ENCODE measurements at places on chromosomes 1 and 21.

DNA sequence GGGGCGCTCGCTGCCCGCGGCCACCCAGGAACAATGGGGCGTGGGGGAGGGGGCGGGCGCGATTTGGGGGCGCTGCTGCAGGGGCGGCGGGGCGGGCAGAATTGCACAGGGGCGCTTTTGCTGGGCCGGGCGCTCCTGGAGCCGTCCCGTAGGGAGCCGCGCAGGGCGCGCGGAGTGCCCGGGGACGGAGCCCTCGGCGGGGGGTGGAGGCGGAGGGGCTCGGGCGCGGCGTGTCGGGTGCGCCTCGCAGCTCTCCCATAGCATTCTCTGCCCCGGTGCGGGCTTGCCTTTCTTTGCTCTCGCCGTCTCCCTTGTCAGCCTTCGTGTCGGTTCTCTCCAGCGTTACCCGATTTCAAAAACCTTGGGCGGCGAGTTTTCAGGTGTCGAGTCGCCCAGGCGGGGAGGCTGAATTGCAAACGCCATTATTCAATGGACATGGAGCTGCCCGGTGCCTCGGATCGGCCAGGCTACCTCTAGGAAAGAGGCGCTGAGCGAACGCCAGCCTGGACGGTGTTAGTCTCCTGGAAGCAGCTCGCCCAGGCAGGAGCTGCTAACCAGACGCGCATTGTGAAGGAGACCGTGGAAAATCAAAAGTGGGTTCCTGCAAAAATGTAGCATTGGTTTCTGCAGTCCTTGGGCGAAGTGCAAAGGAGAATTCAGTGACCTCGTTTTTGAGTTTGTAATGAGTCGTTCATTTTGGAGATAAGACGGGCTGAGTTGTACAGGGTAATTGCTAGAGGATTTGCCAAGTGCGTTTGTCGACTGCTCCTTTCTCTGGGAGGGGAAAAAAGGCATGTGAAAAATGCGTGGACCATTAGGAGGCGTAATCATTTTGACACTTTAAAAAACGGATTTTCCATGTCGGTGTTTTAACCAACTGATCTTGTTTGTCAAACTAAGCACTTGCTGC lies 626 bp downstream of the CXADR start:
- DNase-seq, result no peak

DNA sequence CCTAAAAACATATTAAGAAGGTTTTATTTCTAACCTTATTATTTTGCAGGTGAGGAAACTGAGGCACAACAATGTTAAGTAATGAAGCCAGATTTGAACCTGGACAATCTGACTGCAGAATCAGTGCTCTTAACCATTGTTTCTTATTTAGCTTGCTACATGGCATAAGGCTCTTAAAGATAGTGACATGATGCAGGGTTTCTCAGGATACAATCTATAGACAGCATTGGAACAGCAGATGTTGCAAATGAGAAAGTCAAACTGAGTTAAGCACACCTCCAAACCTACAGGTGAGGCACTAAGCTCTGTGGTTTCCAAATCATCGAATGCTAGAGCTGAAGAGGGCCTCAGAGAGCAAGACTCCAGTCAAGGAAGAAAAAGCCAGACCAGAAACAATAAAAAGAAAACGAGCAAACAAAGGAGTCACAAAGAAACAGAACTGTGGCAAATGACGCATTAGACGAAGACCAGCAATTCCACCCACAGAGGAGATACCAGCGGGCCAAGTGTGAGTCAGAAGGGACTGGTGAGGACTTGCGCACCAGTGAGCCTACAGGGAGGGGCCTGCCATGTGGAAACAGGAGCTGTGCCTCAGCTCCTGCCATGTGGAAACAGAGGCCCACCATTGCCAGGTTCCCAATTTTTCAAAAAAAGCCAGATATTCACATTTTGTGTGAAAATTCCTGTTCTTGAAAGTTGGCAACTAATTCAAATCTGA lies 14.4 kb downstream of the CD58 start:
- DNase-seq, result peak; percentile 42

DNA sequence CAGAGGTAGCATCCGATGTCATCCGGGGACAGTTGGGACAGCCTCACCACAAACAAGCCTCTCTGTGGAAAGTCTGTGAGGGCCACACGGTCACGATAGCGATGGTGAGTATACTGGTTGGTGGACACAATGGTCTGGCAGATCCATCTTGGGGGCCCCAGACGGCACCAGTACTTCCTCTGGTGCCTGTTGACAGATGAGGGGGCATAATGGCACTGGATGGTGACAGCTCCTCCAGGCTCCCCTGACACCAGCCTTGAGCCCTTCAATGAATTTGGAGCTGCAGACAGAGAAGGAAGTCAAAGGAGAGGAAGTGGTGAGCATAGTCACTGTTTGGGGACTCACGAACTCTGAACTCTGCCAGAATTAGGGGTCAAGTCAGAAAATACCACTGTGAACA lies 8.0 kb downstream of the FCAMR start:
- DNase-seq, result no peak

- DNase-seq, result no peak
Measured at GRCh38 chr1:115565353-115565752, 76.4 kb upstream of the VANGL1 start.

DNA sequence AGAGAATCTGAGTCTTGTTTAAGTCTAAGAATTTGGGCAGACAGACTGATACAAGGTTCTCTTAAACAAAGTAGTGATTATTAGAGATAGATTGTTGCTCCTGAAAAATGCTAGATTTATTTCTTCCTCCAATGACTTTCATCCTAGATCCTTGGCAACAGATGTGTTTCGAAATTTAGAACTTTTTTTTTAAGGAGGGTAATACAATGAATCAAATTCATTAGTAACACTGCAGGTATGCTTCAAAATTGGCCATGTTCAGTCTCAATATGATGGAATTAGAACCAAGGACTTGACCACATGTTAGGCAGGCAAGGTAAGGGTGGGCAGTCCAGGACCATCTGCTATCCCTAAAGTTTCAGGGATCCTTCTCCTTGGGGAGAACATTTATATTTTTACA lies 4.5 kb upstream of the LCE1F start:
- DNase-seq, result no peak

- DNase-seq, result no peak
Measured at GRCh38 chr1:245802941-245803665, 648.3 kb downstream of the KIF26B start.

- DNase-seq, result peak; percentile 1
Measured at GRCh38 chr1:59699227-59699847, 115.4 kb upstream of the HOOK1 start.

DNA sequence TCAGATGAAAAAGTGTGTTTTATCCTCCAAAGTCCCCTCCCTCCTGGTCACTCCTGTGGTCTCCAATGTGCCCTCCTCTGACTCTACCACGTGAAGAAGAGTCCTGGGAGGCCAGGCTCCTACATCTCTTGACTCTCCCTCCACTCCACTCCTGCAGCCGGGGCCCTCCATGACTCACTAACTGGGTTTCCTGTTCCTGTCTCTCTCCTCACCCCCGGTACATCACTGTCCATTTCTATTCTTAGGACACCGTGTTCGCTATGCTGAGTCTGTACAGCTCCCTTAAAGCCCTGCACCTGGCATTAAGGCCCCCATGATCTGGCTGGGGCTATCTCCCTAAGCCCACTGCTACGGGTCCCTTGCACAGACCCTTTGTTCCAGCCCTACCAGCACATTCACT lies 93.4 kb downstream of the BCAR3 start:
- DNase-seq, result no peak

DNA sequence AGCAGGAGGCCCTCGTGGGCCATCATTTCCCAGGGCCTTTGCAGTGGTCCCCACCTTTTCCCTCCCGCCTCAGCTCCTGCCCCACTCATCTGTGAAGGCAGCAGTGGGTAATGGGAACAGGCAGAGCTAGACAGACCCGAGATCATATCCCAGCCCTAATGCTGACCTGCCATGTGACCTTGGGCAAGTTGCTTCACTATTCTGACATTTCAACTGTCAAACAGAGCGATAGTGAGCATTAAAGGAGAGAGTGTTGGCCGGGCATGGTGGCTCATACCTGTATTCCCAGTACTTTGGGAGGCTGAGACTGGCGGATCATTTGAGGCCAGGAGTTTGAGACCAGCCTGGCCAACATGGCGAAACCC lies 51.7 kb downstream of the RPS6KA1 start:
- DNase-seq, result no peak

DNA sequence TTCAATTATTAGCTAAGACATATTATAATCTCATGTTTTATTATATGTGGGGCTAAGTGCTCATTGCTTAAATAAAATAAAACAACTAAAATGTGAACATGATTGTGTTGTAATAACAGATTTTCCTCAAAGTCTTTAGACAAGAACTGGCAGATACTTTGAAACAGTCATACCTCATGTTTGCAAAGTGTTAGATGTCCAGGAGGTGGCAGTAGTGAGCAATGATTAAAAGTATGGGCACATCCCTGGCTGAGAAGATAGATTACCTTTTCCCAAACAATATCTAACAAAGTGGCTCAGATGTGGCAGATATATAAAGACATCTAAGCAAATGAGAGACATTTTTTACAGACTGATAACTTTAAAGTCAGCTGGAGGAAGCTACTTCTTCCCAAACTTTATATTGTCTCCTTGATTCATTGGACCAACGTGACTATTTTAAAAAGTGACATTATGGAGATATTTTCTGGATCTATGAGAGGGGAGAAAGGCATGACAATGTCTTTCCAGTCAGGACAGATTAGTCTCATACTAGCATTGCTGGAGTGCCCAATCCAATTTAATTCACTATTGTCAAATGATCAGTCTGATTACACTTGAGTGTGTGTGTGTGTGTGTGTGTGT lies 269.8 kb downstream of the S1PR1 start:
- DNase-seq, result peak; percentile 1

GRCh38 chr1:62508187-62508758 lies 71.4 kb downstream of the USP1 start:
- DNase-seq, result no peak

GRCh38 chr1:156664046-156664766 lies 13.0 kb downstream of the NES start:
- no peak for DNase-seq

- no peak for DNase-seq
Measured at GRCh38 chr21:43603233-43603626, 56.1 kb downstream of the HSF2BP start.

DNA sequence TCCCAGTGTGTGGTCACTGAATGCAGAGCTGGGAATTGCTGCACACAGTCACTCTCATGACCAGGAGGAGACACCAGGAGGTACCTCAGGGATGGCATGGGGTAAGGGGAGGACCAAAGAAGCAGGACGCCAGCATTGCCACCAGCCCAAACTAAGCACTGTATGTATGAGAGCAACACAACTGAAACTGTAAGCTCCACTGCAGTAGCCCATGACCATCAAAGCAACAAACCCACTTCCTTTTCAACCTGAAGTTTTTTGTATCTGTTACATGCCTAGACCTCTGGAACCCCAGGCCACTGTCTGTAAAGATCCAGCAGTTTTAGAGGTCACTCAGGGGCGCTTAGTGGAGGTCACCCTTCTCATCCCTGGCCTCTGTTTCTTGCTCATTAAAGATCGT lies 164.3 kb downstream of the SETD4 start:
- DNase-seq, result no peak

DNA sequence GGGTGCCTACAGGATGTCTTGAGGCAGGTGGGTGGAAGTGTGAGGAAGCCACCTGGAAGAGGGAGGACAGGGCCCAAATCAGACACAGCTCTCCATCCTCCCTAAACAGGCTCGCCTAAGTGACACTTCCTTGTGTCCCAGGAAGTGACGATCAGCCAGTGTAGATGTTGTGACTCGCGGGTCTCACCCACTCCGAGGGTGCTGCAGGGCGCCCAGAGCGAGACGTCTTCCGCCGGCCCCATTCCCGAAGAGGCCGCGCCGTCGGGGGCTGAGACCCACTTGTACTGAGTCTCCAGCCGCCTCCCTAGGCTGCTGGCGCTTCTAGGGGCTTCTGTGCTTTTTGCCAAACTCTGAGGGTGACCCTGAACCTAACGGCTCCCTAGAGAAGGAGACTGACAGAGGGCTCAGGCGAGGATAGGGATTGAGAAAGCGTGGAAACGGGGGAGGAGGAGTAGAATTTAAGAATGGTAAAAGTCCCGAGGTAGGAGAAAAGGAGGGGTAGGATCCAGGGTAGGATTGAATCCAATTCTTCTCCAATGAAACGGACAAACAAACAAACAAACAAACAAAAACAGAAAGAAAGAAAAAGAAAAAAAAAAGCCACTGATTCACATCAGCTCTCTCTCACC lies 543 bp upstream of the MARK1 start:
- no peak for DNase-seq

DNA sequence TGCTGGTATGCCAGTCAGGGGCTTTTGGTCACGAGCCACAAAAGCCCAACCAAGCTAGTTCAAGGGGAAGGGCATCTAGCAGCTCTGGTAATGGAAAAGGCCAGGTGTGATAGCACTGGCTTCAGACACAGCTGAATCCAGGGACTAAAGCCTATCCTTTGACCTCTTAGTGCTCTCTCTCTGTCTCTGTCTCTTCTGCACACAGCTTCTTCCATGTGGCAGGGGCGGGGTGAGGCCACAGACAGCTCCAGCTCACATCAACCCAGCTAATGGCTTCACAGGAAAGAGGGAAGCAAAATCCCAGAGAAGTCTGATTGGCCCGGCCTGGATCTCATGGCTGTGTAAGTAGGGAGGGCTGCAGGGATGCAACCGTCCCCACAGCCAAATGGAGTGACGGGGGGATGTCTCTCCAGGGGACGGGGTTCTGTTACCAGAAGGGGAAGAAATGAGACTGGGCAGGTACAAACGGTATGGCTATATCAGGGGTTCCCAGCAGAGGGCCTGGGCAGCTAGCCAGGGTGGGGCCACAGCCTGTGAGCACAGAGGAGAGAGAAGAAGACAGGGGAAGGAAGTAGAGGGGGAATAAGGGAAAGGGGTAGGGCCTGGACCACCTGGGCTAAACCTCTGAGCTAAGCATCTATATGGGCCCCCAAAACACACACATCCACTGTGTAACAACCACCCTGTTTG lies 42.4 kb downstream of the FBXO2 start:
- DNase-seq, result no peak

Measured in activated CD8-positive, alpha-beta memory T cell treated with anti-CD3 and anti-CD28 coated beads for 1 hour (primary cell).